ENCODE measurements at places on chromosomes 7 and 10.

- no peak for DNase-seq
Observed at GRCh38 chr7:122692769-122693309, 6.1 kb downstream of the RNF133 start.

DNA sequence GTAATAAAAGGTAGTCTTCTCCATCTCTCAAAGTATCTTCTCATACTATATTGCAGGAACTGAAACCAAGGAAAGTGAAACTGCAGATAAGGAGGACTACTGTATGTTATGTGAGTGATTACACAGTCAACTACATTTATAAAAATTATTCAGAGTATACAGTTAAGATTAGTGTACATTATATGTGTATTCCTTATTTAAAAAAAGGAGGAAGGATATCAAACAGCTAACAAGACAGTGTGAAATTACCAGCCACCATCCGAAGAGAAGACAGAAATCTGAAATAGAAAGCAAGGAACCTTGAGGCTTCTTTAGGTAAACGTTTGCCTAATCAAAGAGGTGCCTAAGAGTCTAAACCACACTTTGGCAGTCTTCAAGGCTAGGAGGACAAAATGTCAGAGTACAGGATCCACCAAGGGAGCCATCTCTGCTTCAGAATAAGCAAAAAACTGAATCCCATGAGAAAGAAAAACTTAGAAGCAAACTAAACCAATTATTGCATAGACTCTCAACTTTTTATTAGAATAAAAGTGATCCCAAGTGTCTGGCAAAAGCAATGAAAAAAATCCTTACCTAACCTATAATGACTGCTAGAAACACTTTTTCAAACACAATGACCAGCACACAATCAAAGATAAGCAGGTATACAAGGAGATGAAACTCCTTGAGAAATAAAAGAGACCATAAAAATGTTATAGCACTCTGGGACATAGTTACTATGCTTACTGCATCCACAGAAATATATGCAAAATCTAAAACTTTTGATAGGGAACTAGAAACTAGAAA lies 6.4 kb downstream of the USP6NL start:
- DNase-seq: no peak

- peak; percentile 48 for DNase-seq
Observed at GRCh38 chr10:112957640-112958092, 7.6 kb downstream of the TCF7L2 start.

DNA sequence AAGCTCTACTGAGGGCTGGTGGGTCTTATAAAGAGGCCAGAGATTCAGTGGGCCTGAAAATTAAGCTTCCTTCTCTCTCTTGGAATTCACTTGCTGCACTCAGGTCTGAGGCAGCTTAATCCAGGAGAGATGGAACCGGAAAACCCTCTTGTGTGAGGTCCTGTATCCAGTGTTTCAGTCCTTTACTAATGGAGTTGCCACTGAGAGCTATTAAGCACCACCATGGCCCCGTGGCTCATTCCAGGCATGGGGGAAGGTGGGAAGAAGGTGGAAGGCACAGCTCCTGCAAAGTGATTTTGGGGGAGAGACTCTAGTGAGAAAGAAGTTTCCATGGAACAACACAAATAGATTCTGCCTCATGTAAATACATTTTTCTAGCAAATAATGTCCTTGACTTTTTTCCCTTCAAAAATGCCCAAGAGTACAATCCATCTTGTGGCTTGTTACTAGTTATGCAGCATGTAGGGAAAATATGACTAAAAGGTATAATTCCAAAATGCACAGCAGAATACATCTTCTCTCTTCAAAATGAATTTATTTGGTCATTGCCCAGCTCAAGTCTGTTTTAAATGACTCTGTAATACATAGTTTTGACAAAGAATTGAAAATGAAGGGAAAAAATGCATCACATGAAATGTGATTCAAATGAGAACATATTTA lies 46.7 kb upstream of the FOXI2 start:
- DNase-seq: no peak

DNA sequence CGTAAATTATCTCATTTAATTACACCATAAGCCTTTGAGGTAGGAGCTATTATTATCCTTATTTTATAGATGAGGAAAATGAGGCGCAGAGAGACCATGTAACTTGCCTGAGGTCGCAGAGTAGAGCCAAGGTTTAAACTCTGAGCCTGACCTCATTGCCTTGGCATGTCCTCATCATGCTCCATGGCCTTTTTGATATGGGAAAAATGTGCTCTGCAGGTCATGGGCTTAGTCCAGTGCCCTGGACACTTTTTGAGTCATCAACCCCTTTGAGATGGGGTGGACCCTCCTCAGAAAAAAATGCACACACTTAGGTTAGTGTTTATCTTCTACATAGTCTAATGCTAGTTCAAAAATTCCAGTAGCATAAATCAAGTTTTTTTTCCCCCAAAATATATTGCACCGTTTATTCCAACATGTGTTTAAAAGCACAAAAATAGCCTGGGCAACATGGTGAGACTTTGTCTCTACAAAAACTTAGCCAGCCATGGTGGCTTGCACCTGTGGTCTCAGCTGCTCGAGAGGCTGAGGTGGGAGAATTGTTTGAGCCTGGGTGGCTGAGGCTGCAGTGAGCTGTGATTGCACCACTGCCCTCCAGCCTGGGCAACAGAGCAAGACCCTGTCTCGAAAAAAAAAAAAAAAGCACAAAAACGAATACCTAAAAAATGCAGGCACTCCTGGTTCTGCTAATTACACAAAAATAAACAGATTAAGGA lies 28.6 kb upstream of the TMEM178B start:
- peak; percentile 60 for DNase-seq

DNA sequence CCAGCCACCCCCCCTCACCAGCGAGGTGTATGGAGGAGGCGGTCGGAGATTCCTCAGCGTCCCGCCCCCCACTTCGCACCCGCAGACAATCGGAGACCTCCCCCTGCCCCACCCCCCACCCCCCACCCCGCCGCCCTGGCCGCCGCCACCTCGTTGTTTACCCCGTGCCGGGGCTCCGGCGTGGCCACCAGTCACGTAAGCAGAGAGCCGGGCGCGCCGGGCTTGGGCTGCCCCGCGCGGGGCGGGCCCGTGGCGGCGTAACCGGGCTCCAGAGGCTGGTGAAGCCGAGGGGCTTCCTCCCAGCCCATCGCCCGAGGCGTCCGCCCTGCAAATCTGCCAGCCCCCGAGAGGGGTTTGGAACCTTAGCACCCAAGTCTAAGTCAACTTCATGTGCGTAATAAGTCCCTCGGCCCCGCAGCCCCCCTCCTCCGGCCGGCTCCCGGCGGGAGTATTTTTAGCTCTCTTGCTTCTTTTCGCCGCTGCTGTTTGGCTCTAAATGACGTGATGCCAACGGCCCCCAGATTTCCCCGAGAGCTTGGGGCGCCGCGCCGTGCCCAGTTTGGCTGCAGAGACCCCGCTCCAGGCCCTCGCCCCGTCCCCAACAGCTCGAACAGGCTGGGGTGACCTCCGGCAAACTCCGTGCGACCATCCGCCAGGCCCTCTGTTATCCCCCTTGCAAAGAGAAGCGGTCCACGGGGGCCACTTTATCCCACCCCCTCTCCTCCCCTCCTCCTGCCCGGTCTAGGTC lies 2.7 kb downstream of the MXI1 start:
- DNase-seq: peak; percentile 49

DNA sequence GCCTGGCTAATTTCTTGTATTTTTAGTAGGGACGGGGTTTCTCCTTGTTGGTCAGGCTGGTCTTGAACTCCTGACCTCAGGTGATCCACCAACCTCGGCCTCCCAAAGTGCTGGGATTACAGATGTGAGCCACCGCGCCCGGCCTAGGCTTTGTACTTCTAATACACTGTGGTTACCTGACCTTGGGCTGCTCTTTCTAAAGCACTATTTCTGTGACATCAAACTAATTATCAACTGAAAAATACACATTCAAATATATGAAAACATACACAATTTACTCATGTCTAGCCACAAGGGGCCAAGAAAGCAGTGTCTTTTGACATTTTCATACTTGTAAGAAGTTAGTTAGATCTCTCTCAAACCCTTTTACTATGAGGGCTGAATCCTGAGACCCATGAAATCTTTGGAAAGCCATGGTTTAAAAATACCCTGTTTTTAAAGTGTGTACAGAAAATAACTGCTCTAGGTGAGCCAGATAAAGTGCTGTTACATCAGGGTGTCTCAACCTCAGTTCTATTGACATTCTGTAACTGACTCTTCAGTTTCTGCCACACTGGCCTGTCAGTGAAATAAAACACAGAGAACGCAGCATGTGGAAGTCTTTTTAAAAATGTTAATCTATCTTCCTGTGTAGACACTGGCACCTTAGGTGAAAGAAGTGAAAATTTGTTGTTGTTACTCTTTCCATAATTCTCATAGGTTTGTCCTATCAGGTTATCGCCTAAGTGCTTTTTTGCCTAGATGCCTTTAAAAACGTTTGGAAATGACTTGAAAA lies 58.8 kb downstream of the CREM start:
- DNase-seq: no peak

GRCh38 chr7:131943211-131943610 lies 386.8 kb upstream of the PODXL start:
- DNase-seq: no peak

DNA sequence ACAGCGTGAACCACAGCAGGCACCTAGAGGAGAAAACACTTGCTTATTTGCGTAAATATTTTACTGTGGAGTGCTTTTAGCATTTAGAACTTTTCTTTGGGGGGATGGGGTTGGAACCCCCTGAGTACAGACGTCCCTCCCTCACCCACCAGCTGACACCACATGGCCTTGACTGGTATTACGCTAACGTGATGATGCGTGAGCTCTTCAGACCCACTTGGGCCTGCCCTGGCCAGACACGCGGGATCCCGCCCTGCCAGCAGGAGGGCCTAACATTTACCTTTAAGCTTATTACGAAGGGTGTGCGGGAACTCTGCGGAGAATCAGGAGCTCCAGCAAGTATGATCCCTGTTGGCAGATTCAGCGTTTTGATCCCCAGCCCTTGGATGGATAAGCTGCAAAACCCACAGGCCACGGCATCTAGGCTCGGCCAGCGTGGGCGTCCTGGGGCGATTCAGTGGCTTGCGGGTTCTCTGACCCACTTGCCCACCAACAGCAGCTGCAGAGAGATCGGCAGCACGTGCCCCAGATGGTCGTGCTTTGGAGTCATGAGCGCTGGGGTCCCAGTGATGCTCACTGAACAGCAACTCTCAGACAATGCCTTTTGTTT lies 545.5 kb upstream of the FOXK1 start:
- DNase-seq: no peak

- peak; percentile 48 for DNase-seq
Observed at GRCh38 chr10:14399641-14400040, 68.9 kb upstream of the FRMD4A start.

GRCh38 chr7:16708980-16709379 lies 44.6 kb upstream of the TSPAN13 start:
- peak; percentile 99 for DNase-seq

DNA sequence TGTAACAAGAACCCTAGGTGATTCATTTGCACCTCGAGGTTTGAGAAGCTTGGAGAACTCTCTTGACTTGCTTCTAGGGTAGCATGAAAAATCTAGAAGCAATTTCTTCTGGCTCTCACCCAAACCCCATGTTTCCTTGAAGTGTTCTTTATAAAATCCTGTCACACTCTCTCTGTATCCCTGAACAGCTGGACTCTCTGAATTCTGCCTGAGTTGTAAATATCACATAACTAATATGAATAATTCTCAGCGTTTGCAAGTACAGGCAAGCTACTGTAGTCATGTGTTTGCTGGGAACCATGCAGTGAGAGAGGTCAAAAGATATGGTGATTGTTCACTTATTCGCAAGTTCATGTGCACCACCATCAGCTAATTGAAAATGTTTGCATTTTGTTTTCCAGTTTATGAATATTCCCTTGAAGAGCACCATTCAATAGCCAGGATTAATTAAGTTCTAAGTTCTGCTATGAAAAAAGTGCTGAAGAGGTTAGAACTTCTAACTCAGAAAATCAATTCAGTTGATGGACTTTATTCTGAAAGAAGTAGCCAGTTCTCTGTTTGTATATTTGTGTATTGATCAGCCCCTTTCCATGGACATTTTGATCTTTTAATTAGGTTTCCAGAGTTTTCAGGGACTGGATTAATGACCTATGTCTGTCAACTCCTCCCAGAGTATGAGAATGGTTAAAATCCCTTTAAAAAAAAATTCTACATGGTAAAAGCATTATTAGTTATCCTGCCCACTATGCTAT lies 243.0 kb downstream of the PLXDC2 start:
- no peak for DNase-seq

GRCh38 chr7:106285051-106285854 lies 470 bp upstream of the NAMPT start:
- peak; percentile 96 for DNase-seq

GRCh38 chr7:131011976-131012375 lies 278.0 kb upstream of the KLF14 start:
- DNase-seq: peak; percentile 88

- no peak for DNase-seq
Observed at GRCh38 chr7:71995111-71995510, 417.0 kb downstream of the CALN1 start.

- no peak for DNase-seq
Observed at GRCh38 chr10:25639646-25640045, 294.4 kb upstream of the MYO3A start.

GRCh38 chr7:157125376-157126223 lies 13.1 kb upstream of the UBE3C start:
- DNase-seq: no peak
